ENCODE measurements at places on chromosomes 4 and X.

DNA sequence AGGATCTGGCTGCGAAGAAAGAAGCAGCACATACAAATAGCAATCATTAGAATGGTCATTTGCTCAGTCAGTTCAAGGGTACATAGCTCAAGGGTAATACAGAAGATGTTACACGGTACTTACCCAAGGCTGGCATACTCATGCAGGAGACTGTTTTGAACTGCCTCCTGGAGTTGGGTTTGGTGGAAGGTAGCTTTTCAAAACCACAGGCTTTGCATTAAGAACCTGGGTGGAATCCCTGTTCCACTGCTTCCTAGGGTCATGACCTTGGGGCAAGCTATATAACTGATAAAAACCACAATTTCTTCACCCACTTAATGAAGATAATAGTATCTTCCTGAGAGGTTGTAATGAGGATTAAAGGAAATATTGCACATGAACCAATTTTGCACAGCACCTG, 36.5 kb downstream of the TBC1D9 start:
- no peak for DNase-seq

DNA sequence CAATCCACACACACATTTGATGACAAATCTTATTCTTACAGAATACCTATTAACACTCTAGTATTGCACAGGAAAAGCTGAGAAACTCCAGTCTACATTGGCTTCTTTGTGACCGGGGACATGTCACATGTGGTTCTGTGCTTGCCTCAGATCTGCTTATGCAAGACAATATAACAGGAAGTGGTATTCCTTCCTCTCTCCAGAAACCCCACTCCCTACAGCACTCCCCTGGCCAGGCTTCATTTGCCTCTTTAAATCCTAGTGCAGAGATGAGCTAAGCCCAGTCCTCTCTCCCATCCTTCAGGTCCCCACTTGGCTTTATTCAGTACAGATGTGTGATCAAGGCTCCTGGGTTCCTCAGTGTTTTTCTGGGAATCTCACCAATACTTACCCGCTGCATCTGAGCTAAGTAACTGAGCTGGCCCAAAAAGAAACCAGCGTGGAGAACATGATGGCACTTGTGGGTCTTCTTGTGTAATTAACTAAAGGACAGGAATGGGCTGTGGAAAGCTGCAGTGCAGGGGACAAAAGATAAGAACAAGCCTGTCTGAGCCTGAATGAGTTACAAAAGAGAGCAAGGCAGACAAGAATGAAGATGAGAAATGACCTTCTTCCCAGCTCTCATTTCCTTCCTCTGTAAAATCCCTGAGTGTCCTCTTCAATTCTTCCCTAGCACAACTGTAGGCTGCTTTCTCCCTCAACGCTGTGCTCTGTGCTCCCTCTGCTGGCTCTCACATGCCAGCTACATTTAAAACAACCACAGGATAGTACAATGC, 105.6 kb downstream of the HNRNPD start:
- DNase-seq: peak; percentile 37

DNA sequence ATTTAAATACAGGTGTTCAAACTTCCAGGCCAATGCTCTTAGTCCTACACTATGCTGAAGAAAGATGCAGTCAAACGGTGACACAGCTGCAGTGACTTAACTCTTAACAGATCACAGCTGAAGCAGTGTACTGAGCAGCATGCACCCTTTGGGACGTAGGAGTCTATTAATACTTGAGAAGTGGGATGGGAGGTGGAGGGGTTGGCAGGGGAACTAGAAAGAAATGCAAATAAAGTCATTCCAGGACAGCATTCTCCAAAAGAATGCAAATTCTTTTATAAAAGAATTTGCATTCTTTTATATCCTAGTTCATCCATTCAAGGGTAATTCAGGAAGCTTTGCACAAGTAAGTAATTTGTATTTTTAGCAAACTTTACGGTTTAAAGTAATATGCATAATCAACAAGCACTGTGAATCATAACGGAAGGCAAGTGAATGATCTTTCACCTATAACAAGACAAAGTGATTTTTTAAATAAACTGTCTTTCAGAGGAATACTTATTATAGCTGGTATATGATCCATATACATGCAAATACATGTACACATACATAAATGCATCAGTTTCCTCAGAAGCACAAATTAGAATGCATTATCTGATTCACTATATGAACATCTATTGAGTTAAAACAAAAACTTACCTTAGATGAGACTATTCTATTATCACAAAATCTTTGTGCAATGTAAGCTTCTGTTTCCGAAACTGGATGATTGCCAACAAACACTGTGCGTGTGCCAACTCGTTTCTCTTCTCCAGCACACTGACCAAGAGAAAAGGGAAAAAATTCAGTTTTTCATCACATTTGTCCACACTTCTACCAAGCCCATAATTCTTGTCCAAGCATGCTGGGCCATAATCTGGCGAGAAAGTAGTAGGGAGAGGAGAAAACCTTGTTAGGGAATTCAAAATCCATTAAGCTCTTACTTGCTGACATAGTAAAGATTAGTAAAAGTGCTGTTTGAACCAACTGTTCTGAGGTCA, 106.5 kb downstream of the ATP11C start:
- peak; percentile 6 for DNase-seq

DNA sequence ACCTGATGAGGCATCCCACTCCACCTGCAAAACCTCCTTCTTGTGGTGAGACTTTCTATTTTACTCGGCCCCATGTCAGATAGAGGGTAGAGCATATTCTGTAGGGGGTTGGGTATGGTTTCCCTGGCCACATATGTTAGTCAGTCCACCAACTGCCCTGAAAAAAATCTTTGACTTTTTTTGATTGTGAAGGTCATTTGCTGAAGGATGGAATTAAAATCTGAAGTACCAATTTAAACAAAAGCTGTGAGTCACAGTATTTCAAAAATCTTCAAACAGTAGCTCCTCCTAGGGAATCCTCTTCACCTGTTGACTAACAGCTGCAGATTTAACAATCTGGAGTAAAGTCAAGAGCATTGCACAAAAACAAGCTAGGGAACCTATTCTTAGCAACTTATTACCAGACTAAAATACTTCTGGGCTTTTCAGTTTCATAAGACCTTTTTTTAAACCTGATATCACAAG, 8.0 kb upstream of the CCDC110 start:
- no peak for DNase-seq

DNA sequence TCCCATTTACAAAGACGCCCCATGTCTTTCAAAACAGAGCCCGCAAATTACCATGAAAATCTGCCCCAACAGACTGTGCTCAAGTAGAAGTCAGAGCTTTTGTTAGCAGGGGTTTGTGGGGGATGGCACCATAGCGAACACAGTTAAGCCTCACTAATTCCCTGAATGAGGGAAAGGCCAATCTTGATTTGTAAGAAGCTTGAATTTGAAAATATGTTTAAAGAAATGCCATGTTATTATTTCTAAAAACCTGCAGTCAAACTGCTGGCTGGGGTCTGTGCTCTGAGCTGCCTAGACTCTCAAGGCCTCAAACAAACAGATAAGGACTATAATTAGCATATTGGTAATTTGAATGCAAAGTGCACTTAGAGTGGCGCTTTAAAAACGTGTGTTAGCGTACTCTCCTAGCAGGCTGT, 9.4 kb upstream of the PAK3 start:
- peak; percentile 59 for DNase-seq

DNA sequence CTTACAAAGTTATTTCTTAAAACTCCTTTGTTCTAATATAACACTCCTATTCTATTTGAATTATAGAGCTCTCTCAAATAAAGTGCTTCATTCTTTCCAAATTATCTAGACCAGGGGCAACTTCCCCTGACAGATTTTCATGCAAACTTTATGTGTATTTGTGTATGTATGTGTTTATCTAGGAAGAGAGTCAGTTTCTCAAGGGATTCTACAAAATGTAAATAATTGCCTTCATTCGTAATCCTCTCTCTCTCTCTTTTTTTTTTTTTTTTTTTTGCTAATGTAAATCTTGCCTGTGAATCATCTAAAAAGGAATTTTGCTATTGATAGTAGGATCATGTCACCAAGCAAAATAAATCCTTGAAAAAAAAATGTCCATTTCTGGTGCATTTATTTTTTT, 38.9 kb upstream of the RBPJ start:
- DNase-seq: no peak

- no peak for DNase-seq
Measured at GRCh38 chr4:45944000-45944399, 179.9 kb downstream of the GABRG1 start.

GRCh38 chr4:112938461-112939058, 110.9 kb upstream of the ANK2 start:
- peak; percentile 29 for DNase-seq

DNA sequence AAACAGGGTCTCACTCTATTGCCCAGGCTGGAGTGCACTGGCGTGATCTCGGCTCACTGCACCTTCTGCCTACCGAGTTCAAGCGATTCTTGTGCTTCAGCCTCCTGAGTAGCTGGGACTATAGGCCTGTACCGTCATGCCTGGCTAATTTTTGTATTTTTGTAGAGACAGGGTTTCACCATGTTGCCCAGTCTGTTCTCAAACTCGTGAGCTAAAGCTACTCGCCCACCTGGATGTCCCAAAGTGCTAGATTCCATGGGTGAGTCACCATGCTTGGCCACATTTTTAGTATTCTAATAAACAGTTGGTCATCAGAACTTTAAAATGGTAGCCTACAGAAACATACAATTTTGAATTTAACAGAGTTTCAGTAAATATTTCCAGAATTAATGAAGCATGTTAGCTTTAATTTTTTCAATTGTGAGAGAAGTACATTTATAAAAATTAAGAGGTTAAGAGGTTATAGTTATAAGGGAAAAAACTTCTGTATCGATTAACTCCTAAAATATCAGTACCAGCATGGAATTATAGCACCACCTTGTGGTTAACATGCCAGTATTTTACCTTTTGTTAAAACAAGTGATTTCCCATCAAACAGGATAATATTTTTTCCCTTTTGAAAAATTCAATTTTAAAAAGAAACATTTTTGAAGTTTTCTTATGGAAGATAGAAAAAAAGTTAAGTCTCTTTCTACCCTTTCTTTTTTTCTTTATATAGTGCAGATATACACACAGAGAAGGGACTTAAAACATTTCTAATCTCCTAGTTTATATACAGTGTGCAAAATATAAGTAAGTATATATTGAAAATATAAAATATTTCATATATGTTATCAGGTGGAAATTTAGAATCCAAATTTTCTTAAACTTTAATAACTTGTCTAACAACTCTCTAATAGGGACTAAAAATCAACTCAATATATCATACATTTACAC, 35.4 kb downstream of the CEP44 start:
- DNase-seq: peak; percentile 25
